ENCODE measurements at places on chromosomes 6 and 20.

DNA sequence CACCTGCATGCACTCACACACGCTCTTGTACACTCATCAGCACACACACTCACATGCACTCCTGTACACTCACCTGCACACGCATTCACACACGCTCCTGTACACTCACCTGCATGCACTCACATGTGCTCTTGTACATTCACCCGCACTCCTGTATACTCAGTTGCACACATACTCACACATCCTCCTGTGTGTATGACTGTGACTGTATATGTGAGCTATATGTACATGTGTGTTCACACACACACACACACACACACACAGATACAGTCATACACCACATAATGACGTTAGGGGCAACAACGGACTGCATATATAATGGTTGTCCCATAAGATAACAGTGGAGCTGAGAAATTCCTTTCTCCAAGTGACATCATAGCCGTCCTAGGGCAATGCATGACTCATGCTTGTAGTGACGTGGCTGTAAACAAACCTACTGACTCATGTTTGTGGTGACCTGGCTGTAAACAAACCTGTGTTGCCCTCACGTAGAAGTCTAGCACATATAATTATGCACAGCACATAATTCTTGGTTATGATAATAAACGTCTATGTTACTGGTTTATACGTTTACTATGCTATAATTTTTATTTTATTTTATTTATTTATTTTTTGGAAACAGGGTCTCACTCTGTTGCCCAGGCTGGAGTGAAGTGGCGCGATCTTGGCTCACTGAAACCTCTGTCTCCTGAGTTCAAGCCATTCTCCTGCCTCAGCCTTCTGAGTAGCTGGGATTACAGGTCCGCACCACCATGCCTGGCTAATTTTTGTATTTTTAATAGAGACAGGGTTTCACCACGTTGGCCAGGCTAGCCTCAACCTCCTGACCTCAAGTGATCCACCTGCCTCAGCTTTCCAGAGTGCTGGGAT lies 22.8 kb upstream of the TAF4 start:
- DNase-seq: no peak

- no peak for DNase-seq
Measured at GRCh38 chr6:46972531-46972930, 50.8 kb upstream of the ADGRF5 start.

- no peak for DNase-seq
Measured at GRCh38 chr6:63816982-63817436, 181.4 kb downstream of the PHF3 start.

DNA sequence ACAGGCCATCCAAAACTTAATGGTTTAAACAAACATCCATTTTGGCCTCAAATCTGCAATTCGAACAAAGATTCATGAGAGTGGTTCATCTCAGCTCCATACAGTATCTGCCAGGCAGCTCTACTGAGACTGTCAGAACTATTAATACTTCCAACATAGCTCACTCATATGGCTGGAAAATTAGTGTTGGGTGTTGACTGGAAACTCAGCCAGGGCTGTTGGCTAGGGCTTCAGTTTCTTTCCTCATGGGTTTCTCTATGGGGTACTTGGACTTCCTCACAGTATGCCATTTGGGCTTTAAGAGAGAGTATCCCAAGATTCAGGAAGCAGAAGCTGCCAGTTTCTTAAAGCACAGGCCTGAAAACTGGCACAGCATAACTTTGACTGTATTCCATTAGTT lies 240.3 kb downstream of the TPBG start:
- DNase-seq: no peak

GRCh38 chr6:141259807-141260206 lies 872.9 kb upstream of the GJE1 start:
- DNase-seq: no peak

DNA sequence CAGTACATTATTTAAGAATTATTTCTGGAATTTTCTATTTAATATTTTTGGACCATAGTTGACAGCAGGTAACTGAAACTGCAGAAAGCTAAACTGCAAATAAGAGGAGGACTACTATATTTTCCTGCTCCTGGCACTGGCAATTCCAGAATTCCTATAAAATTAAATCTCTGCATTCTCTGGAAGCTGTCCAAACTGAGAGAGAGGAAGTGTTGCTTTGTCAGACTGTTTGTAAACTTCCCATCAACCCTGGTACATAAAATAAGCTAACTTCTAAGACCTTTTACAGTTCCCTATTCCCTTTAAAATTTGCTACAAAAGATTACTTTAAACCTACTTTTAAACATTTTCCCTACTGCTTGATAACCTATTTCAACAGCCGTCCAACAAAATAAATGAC lies 196.1 kb upstream of the RUNX2 start:
- DNase-seq: no peak

DNA sequence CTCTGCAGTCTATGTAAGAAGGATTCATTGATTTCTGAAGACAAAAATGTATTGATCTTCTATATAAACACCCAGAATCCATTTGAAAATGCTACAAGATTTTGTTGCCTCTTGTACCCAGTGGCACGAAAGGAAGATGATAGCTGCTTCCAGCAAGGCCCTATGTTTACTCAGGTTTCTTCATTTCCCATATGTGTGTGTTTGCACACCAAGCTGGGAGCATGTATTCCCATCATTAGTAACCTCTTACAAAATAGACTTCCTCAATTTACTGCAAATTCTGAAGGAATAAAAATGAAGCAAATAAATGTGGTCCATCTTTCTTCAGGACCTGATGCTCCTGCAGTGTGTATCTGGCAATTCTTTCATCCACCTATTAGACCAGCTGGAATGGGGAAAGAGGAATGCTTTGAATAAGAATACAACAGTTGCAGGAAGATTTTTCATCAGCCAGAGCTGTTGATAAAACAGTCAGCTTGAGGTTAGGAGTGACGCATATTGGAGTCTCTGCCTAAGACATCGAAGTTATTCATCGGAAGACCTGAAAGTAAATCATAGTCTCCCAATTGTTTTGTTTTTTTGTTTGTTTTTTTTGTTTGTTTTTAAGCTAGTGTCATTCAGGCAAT lies 132.3 kb downstream of the PDE7B start:
- no peak for DNase-seq

GRCh38 chr6:157209865-157210530 lies 113.3 kb downstream of the TMEM242 start:
- no peak for DNase-seq

DNA sequence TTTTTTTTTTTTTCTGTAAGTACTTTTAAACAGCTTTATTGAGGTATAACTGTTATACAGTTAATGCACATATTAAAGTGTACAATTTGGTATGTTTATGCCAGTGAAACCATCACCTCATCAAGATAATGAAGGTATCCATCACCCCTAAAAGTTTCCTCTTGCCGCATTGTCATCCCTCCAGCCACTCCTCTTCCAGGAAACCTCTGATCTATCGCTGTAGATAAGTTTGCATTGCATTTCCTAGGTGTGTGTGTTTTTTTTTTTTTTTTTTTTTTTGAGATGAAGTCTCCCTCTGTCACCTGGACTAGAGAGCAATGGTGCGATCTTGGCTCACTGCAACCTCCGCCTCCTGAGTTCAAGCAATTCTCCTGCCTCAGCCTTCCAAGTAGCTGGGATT lies 3.1 kb downstream of the SLX4IP start:
- no peak for DNase-seq

- DNase-seq: no peak
Measured at GRCh38 chr6:78157606-78158005, 504.8 kb downstream of the MEI4 start.

DNA sequence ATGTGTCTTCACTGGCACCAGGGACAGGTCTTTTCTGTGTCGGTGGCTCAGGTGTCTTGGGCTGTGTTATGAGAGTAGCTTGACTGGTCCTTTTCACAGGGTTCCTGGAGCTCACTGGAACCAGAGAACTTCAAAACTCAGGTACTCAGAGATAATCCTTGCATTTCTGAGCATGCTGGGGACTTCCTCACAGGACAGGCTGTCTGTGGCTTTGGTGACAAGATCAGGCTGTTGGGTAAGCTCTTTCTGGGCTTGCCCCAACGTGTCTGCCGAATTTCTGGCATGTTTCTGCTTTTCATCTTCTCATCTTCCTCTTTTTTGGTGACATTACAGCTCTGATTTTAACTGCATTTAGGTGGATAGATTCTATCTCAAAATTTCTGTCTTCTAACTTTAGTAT lies 270.0 kb downstream of the CDH26 start:
- DNase-seq: no peak

GRCh38 chr6:20350215-20350614 lies 51.5 kb upstream of the E2F3 start:
- no peak for DNase-seq

- DNase-seq: no peak
Measured at GRCh38 chr6:67971812-67972211, 663.3 kb upstream of the ADGRB3 start.

GRCh38 chr6:128284128-128284527 lies 236.3 kb downstream of the PTPRK start:
- DNase-seq: no peak

- DNase-seq: no peak
Measured at GRCh38 chr6:71672876-71673275, 213.5 kb upstream of the RIMS1 start.

DNA sequence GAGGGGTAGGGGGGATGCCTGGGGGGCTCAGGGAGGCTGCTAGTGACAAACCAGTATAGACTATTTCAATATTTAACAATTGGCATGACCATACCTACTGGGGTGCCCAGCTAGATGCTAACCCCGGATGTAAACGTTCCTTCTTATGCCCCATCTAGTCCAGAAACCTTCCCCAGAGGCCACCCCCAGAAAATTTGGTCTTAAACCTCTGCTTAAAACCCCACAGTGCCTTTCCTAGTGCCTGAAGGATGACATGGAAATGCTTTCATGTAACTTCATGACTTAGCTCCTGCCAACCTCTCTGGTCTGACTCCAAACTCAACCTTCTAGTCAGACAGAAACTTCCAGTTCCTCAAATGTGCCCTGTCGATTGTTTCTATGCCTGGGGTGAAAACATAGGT lies 52.0 kb downstream of the JPH2 start:
- DNase-seq: no peak

DNA sequence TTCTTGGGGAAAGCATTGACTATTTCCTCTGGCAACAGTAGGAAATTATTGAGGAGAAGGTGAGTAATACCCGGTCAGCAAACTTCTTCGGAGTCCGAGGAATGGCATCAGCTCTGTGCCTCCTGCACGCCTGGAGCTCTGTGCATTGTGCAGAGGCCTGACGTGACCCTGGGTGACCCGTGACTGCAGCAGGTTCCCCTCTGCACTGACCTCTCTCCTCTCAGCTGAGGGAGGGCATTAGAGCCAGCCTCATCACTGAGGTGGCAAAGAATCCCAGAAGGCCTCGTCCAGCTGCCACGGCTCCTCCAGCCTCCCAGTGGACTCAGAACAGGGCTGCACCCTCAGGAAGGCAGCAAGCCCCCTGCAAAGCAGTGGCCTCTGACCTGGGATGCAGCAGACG lies 502.9 kb downstream of the CD83 start:
- DNase-seq: no peak

- no peak for DNase-seq
Measured at GRCh38 chr6:95790787-95791186, 213.5 kb downstream of the MANEA start.

DNA sequence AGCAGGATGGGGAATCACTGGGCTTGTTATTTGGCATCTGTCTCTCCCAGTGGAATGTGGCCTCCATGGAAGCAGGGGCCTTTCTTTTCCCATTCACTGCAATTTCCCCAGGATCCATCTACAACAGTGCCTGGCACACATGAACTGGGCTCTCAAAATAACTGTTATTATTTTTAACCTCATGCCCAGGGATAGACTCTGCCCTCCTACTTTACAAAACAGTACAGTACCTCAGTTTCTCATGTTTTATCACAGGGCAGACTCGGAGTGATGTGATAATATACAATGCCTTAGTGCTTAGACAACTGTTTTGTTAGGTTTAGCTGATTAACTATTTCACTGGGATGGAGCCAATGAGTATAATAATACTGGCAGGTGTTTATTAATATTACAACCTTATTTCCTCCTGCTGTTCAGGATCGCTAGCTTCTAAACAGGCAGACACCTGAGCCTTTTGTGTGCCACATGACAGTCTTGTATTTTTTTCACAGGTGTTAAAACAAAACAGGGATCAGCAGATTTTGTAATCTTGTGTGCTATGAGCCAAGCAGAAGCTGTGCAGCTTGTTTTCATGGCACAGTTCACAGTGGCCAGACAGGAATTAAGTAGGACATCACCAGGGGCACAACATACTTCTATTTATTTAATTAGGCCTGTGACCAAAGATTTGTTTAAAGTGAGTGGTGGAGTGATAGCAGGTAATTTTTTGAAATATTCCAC lies 157.7 kb upstream of the EYA4 start:
- no peak for DNase-seq

GRCh38 chr6:12832226-12832735 lies 115.7 kb downstream of the PHACTR1 start:
- DNase-seq: no peak

GRCh38 chr6:80523531-80523997 lies 417.1 kb downstream of the BCKDHB start:
- DNase-seq: no peak

DNA sequence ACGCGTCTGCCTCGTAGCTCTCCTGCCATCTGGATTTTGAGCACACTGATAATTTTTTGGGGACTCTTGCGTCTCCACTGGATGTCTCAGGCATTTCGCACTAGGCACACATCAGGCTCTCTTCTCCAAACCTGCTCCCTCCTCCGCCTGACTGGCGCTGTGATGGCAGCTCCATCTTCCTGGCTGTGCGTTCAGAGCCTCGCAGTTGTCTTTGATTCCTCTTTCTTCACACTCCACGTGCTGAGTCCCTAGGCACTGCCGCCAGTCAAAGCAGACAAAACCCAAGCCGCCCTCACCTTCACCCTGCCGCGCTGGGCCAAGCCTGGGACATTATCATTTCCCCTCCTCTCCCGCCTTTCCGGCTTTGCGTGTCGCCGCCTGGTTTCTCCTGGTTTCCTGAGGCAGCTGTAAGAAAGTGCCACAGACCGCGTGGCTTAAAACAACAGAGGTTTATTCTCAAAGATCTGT lies 778 bp downstream of the PSMG4 start:
- no peak for DNase-seq

DNA sequence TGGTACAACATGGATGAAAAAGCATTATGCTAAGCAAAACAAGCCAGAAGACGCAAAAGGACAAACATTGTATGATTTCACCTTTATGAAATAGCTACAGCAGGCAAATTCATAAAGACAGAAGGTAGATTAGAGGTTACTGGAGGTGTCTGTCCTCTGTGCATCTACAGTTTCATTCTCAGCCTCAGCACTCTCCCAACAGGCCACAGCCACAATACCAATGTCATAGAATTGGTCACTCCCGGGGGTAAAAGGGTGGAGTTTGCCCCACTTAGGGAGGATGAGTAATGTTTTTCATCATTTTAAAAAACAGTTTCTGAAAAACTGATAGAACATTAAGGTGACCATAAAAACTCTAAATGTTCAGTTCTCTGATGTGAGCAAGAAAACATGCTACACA lies 17.2 kb upstream of the TMX4 start:
- no peak for DNase-seq

- DNase-seq: no peak
Measured at GRCh38 chr6:107653183-107653580, 163.3 kb downstream of the SOBP start.

Measured in cortex of kidney (tissue), 1 donor.